ENCODE measurements at places on chromosomes 5 and 9.

- DNase-seq, result no peak
Observed at GRCh38 chr5:7039074-7039473, 325.8 kb downstream of the TENT4A start.

DNA sequence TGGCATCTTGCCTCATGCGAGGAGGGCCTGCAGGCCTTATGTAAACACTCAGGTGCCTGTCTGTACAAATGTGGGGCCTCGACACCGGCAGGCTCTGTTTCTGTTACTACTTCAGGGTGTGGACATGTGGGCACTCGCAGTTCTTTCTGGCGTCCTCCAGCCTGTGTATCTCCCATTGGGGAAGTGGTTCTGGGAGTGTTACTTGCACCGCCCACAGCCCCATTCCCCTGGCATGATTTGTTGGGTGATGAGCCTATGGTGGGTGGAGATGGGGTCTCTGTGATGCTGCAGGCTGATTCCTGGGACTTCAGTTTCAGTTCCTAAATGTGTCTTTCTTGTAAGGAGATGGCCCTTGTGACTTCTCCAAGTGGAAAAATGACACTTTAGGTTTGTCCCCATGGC, 82.1 kb upstream of the PITX1 start:
- DNase-seq, result no peak

GRCh38 chr9:114287001-114287762, 35.7 kb upstream of the ORM1 start:
- DNase-seq, result no peak

GRCh38 chr5:25481463-25481862, 836.7 kb upstream of the CDH10 start:
- DNase-seq, result no peak

GRCh38 chr5:68099327-68099726, 116.2 kb upstream of the PIK3R1 start:
- no peak for DNase-seq

DNA sequence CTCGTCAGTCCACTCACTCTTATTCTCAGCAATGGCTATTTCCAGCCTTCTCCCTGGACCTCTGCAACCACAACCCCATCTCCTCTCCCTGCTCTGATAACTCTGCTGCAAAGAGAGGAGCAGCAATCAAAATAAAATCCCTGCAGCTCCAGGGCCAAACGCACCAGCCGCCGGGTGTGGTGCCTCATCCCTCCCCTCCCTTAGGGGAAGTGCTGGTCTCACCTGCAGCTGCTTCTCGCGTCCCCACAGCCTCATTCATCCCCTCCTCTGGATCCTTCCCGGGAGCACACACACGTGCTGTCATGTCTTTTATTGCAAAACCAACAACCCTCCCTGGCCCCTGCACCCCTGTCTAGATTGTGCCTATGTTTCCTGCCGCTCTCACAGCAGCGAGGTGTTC, 77.8 kb downstream of the TENT4A start:
- no peak for DNase-seq

- DNase-seq, result no peak
Observed at GRCh38 chr9:96532173-96532572, 82.2 kb downstream of the HABP4 start.

GRCh38 chr9:113921396-113921925, 45.4 kb downstream of the ZNF618 start:
- DNase-seq, result no peak

GRCh38 chr5:38465061-38465460, 91.4 kb downstream of the LIFR start:
- DNase-seq, result peak; percentile 54

- DNase-seq, result no peak
Observed at GRCh38 chr5:77333451-77334123, 123.1 kb downstream of the PDE8B start.

DNA sequence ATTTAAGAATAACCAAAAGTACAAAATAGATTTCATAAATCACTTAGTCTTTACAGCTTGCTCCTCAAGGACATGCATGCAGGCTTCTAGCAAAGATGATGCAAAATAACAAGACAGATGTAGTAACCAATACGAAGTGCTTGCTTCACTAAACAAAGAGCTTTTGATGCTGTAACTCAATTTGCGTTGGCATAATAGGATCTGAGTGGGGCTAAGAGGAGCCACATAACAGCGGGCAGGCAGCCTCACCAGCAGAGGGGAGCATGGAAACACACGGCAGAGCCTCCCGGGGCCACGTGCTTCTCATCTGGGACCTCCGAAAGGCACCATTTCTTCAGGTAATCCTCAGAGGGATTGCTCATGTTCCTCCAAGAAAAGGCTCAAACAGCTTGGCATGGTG, 139.7 kb downstream of the C5orf15 start:
- no peak for DNase-seq

GRCh38 chr5:175243441-175243840, 200.5 kb downstream of the DRD1 start:
- no peak for DNase-seq

- no peak for DNase-seq
Observed at GRCh38 chr9:69829484-69829883, 8.9 kb downstream of the CFAP95 start.

DNA sequence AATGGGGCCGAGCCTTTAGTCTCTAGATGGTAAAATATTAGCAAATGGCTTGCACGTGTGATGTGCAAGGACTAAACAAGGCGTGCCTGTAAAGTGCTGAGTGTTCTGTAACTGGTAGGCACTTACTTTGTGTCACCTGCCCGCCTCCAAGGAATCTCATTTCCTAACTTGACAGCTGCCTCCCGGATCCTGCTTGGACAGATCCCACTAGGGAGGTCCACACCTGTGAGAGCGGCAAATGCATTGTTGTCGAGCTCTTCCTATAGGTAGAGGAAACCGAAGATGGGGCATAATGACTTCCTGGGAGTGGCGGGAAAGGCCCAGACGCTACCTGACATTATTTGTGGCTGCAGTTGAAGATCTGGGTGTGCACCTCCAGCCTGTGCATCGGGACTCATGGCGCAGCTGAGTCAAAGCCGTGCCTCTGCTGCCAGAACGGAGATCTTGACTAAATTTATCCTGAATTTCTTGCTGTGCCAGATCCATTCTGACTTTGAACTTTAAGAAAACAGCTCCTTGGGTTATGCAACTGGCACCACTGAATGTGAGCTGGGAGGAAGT, 79.8 kb downstream of the TENT4A start:
- no peak for DNase-seq

DNA sequence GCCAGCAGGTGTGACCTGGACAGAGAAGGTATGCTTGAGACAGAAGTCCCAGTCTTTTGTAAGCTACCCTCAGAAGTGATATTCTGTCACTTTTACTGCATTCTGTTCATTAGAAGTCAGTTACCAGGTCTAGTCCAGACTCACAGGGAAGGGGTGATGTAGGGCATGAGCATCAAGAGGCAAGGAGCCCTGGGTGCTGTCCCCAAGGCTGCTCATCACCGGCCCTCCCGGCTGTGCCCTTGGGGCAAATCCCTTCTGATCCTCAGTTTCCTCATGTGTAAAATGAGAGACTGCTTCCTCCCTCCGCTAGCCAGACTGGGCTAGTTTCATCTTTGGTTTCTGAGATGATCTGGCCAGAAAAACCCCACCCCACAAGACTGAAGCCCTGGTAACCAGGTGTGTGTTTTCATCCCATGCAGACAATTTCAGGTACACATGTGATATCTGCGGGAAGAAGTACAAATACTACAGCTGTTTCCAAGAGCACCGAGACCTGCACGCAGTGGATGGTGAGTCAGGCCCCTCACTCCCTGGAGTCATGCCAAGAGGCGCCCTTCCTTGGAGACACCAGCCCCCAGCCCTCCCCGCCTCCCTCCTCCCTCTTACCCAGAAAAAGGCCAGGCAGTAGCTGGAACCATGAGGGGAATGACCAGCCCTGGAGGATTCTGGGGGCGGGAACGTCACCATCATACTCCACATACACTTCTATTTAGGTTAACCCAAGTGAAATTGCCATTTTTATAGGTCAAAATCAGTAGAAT, 71.0 kb downstream of the AMBP start:
- DNase-seq, result no peak

All from AG10803 (cell line).